T47D (cell line): ENCODE measurements at places on chromosomes 11 and 22.

GRCh38 chr11:78298291-78298771, 109.6 kb downstream of the USP35 start:
- DNase-seq = no peak

DNA sequence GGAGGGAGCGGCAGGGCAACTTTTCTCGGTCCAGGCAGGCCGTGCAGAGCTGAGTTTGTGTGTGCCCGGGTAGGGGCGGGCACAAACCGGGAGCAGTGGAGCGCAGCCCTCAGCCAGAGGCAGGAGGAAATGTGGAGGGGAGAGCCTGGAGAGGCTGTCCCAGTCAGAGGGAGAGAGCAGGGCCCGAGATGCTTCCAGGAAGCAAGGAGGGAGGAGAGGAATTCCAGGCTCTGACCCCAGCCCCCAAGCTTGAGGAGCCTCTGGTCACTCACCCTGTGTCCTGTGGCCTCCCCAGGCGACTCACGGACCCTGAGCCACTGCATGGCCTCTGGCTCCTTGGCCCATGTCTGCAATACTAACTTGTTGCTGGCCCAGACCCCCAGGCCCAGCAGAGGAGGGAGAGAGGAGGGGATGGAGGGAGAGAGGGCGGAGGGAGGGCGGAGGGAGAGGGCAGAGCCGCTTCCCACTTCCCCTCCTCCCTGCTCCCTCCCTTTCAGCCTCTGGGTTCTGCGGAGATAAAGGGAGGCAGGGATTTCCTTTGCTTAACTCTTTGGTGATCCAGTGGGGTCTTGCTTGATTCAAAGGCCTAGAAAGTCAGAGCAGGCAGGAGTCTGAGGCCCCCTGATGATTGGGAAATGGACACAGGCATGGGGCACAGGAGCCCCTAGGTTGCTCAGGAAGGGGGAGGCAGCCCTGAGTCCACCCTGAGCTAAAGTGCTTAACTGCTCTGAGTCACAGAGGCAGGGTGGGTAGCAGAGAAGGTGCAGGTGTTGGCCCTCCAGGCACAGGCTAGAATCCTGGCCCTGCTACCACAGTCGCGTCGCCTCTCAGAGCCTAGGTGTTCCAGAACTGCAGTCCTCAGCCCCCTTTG, at the start of gene C1QTNF6:
Gene C1QTNF6 (minus strand): TSS at position 357 of the 871 bp plus-strand sequence. CDS start 34 bp downstream, at position 323.
- no peak for DNase-seq

DNA sequence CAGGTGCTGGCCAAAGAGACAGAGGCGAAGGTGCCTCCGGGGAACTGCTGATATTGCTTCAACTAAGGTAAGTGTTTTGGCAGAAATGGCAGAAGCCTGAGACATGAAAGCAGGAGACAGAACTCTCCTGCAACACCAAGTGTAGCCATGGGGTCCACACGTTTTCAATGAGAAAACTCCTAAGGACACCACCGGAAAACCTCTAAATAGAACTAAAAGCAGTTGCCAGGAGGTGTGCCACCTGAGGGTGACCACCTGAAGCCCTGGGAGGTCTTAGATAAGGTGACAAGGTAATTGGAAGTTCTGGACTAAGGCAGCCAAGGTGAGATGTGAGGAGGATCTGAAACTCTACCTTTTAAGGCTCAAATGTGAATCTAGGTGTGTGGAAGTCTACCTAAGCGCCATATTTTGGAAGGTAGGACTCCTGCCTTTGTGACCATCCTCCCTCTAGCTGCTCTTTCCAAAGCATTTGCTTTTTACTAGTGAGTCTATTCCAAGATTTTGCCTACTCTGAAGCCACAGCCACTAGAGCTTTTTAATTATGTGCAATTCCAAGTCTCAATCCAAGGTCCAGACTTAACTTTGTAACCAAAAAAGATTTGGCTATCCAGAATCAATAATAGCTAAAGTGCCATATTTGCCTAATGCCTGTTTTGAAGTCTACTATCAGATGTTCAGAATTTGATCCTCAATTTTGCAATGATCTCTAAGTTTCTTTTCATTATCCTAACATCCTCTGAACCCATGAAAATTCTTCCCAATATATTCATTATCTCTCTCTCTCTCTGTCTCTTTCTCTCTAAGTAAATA, 4.5 kb upstream of the ZC3H12C start:
- DNase-seq = no peak

- DNase-seq = no peak
Measured at GRCh38 chr11:8038393-8038792, 42.6 kb upstream of the TUB start.

DNA sequence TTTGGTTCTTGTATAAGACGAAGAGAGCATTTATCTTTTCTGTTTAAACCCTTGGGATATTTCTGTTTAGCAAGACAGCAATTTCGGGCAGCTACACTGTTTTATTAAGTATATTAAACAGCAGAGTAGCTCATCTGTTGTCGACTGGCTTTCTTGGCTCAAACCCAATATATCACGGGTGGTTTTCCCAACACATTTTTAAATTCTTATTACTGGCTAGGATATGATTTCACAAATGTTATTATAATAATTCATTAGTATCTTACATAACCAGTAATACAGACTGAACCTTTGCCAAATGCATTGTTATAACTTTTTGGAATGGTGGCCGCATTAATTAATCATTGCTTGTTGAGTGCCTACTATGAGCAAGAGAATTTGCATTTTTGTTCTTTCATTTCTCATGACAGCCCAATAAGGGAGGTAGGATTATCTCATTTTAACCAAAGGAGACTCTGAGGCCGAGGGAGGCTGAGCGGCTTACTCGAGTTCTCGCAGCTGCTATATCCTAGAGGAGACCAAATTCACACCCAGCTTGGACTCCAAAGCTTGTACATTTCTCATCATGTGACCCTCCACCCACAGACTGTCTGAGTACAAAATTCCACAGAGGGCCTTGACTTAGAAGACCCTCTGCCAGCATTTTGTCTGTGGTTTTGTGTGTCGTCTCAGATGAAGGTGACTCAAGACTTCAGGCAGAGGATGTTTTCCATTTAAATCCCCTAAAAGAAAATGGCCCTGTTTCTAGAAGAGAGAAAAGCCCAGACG, 304.9 kb downstream of the NTM start:
- no peak for DNase-seq

DNA sequence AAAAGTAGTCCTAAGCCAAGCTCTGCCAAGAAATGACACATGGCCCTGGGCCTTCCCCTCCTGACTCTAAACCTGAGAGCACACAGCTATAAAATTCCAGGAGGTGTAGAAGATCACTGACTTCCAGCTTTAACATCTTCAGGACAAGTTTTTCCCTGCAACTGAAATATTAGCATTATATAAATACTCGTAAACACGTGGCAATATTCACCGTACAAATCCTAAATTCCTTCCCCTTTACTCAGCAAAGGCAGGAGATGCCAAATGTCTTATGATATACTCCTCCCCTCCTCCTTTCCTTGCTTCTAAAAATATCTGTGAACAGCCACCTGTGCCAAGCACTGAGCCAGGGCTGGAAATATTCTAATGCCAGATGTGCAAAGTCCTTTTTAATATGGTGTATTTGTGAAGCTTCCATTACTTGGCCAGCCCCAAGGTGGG, 194.0 kb downstream of the LARGE1 start:
- DNase-seq = no peak

DNA sequence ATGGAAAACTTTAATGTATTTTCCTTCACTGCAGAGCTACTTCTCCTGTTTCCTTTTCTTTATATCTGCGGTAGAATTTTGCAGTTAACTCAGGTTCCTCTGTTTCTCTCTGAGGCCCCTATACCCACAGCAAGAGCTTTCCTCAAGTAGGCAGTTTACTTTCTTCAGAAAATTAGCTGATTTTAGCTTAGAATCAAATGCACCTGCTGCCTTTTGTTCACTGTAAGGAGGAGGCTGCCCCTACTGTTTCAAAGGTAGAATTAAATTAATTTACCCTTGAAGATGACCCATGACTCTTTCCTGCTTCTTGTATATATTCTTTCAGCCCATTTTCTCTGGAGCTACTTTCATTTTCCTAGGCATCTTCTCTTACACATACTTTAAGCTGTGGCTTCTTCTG, 68.7 kb upstream of the GDPD4 start:
- no peak for DNase-seq

GRCh38 chr11:65217441-65218423, 36.0 kb downstream of the CAPN1 start:
- no peak for DNase-seq

- no peak for DNase-seq
Measured at GRCh38 chr11:34502949-34503348, 10.6 kb downstream of the ELF5 start.

GRCh38 chr22:36156515-36157419, 3.8 kb downstream of the APOL3 start:
- no peak for DNase-seq

GRCh38 chr11:63491636-63492372, 837 bp upstream of the PLAAT5 start:
- no peak for DNase-seq

DNA sequence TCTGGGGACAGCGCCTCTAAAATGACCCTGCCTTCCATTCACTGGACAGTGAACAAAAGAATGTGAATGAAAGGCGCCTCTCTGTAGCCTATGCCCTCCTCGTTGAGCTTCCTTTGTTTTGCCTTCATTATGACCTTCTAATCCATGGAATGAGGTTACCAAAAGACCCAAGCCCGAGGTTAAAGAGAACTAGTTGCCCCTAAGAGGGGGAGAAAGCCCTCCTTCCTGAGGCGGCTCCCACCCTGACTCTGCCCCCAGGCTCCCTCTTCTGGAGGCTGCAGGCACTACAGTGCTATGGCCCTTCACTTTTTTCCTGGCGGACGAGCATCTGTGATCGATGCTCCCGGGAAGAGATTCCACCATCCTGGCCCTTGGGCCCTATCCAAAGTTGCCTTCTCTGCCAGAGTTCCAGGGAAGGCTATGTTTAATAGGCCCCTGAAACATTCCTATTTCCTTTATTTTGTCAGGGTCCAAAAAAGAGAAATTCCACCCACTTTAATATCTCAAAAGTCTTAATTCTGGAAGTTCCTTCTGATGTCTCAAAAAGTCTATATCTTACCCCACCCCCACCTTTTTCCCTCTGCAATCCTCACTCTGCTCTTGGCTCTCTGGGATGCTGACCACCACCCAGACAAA, 147.3 kb downstream of the FEZ1 start:
- peak; percentile 83 for DNase-seq

DNA sequence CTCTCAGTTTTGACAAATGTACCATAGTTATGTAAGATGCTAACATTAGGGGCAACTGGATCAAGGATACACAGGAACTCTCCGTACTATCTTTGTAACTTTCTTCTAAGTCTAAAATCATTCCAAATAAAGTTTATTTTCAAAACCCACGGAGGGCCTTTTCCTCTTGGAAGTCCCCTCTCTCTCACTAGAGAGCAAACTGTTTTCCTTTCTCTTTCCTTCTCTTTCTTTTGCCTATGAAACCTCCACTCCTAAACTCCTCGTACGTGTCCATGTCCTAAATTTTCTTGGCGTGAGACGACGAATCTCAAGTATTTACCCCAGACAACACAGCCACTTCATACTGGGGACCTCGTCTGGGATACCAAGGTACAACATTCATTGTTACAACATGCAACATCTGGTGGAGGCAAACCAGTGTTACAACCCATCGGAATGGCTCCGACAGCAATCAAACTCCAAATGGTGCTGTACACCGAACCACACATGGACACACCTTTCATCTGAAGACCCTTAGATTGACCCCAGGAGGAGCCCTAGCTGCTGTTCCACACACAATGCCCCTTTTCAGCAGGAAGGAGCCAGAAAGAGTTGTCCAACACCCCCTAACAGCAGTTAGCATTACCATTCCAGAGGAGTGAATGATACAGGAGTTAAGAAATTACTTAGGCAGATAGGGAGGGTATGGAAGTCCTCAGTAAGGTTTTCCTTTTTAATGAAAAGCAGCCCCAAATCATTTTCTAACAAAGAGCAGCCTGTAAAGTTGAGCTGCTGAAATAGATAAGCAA, 108.1 kb downstream of the SGSM3 start:
- DNase-seq = no peak

GRCh38 chr11:88280673-88281316, 56.7 kb downstream of the CTSC start:
- no peak for DNase-seq

DNA sequence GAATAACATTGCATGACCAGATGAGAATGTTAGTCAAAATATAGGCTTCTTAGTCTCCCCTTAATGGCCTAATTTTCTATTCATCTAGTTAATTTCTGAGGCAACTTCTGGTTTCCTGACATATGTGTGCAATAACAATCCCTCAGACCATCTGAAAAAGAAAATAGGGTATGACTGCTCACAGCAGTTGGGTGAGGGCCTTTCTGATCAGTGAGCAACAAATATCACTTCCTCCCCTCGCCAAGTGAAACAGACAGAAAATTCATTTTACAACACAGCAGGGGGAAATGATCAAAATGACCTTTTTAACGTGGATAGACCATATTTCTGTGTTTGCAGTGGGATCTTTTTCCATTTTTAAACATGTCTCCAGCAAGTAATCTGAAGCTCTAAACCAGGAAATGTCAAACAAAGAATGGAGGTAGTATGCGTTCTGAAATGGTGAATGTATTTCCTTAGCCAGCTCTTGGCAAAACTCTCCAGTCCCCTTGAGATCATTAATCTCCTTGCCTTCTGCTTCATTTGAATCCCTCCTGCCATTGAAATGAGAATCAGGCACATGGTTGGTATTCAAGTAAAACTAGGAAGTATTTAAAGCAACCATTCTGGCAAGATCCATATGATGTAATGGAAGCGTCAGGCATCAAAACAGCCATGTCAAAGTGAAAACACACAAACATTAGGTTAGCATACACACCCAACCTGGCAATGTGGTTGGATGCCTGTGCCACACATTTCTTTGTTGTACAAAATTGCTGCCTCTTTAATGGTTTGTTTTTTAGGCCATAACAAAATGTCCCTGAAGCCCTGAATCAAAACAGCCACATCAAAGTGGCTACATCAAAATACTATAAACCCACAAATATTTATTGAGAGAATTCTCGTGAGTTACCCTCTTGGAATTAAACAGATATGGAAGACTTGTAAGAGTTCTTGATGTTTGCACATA, 100.1 kb downstream of the SLC1A2 start:
- no peak for DNase-seq

DNA sequence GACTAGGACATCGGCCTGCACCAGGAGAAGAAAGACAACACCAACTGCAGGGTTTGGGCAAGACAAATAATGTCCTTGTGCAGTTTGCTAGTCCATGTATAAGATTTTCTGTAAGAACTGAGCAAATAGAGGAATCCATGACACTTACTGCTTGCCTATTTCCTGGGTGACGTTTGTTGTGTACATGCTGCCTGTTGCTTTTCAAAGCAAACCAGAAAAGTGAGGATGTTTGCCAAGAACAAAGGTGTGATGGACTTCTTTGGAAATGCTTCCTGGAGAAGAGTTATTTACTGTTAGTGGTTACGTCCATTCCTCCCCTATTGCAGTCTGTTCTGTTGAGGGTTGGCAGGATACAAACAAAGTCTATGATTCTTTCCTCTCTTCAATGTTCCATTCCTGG, 126.5 kb downstream of the CASP12 start:
- DNase-seq = no peak
